ENCODE measurements at places on chromosomes 6 and 20. TPM values are rescaled to one million over a fixed set of nuclear protein-coding genes. Genes with fewer than 3 reads are reported as not detected.
A peak's percentile ranks its signal among the peaks of the same experiment; 100 is the strongest.

RALGAPA2 gene
- total RNA-seq: 34.8 TPM

PAK5 gene
- total RNA-seq: 0.19 TPM

DNA sequence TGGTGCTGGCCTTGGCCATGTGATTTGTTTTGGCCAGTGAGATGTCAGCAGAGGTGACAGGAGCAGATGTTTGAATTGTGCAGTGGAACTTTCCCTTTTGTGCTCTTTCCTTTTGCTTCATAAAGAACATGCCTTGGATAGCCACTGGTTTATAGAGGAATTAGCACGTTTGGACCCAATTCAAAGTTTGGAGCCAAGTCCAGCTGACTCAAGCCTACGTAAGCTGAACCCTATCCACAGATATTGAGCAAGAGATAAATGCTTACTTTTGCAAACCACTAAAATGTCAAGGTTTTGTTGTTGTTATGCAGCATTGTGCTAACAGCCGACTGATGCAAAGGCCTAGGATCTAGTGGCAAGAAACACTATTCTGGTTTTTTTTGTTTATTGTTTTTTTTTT lies 230.9 kb upstream of the CITED2 start:
- H3K36me3 ChIP-seq: no peaks in the 10 kb centered on the region
- no peak overlapping the region for H3K4me3 ChIP-seq
- peaks cover 7% of the 10 kb centered on the region for H3K4me1 ChIP-seq
- H3K27me3 ChIP-seq: no peaks in the 10 kb centered on the region

DNA sequence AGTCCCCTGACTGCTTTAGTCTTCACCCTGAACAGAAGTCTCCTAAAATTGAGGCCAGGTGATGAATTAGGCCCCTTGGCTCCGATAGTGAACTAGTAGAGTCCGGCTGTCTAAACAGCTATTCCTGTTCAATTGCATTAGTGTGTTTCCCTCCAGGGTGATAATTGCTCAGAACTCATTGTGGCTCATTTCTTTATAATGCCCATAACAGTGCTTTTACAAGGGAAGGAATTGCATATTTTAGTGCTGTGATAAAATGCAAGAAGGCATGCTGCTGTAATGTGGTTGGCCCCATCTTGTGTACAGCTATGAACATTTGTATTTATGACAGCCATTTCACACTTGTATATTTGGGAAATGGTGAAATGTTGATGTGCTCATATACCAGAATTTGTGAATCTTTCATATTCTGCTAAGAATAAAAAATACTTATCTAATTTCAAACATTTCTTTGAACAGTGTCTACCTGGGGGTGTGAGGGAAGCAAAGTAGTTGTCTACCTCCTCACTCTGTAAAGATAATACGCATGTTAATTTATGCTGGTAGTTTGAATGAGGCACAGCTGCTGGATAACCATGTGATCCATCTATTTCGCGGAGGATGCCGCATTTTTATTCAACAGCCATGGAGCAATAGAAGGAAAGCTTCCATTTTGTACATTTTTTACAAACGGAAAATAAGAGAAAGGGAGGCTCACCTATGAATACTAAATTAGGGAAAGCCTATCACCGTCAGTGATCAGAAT lies 451.4 kb downstream of the NKAIN2 start:
- no peaks in the 10 kb centered on the region for H3K36me3 ChIP-seq
- no peak overlapping the region for H3K4me3 ChIP-seq
- no peaks in the 10 kb centered on the region for H3K27me3 ChIP-seq
- no peak for DNase-seq
- no peak overlapping the region for H3K27ac ChIP-seq

- H3K27me3 ChIP-seq: no peaks in the 10 kb centered on the region
- no peak overlapping the region for H3K4me3 ChIP-seq
- H3K4me1 ChIP-seq: no peaks in the 10 kb centered on the region
These were observed 8.8 kb upstream of the SRSF6 start for GRCh38 chr20:43448748-43449535.

DNA sequence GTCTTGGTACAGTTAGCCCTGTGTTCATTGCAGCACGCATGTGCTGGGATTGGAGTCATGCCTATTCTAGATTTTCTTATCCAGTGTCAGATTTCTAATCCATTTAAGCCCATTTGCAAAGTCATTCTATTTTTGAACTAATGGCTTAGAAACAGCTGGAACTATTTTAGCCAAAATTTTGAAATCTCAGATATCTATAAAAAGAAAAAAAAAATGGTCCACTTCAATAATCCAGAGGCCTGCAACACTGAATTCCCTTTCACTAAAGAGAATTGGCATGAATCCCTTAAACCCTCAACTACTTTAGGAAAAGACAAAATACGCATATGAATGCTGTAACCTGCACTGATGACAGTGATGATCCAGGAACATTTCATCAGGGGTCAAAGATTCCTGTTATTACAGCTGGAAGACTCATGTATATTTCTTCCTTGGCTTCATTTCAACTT lies 1.5 kb downstream of the COL21A1 start:
- H3K4me1 ChIP-seq: peaks cover 7% of the 10 kb centered on the region
- H3K4me3 ChIP-seq: peak overlapping the region; percentile 80
- H3K36me3 ChIP-seq: no peaks in the 10 kb centered on the region
- no peak for DNase-seq
- H3K27ac ChIP-seq: peak overlapping the region; percentile 78
- H3K27me3 ChIP-seq: no peaks in the 10 kb centered on the region

DNA sequence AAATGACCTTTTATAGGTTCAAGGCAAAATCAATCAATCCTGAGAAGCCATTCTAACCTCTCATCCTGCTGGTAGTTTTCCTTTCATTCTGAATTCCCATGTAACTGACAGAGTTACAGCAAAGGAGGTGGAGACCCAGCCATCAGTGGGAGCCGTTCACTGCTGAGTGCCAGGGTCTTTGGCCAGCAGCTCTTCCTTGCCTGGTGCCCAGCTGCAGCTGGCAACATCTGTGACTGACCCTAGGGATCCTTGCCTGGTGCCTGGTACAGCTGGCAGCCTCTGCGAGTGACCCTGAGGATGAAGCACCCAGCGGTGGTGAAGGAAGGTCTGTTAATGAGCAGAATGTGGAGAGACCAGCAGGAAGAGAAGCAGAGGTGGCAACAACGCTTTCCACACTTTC lies 314.6 kb downstream of the THBS2 start:
- H3K4me3 ChIP-seq: no peak overlapping the region
- H3K27me3 ChIP-seq: no peaks in the 10 kb centered on the region
- DNase-seq: no peak
- H3K36me3 ChIP-seq: no peaks in the 10 kb centered on the region
- H3K4me1 ChIP-seq: no peaks in the 10 kb centered on the region

DNA sequence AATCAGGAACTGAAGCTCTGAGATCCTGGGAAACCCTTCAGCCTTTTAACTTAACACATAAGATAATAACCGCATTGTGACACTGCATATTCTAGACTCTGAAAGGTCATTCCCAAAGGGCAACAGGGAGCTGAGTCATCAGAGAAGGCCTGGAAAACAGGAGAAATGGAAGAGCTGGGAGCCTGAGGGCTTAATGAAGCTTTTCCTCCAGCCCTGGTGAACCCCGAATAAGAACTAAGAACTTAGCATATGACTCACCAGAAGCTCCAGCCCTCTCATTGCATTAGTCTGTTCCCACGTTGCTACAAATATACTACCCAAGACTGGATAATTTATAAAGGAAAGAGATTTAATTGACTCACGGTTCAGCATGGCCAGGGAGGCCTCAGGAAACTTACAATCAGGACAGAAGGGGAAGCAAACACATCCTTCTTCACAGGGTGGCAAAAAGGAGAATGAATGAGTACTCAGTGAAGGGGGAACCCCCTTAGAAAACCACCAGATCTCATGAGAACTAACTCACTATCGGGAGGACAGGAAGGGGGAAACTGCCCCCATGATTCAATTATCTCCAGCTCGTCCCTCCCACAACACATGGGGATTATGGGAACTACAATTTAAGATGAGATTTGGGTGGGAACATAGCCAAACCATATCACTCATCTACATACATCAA lies 648.5 kb downstream of the TFAP2A start:
- no peak for DNase-seq
- H3K4me1 ChIP-seq: no peaks in the 10 kb centered on the region
- H3K4me3 ChIP-seq: no peak overlapping the region
- no peak overlapping the region for H3K27ac ChIP-seq
- no peaks in the 10 kb centered on the region for H3K27me3 ChIP-seq

DNA sequence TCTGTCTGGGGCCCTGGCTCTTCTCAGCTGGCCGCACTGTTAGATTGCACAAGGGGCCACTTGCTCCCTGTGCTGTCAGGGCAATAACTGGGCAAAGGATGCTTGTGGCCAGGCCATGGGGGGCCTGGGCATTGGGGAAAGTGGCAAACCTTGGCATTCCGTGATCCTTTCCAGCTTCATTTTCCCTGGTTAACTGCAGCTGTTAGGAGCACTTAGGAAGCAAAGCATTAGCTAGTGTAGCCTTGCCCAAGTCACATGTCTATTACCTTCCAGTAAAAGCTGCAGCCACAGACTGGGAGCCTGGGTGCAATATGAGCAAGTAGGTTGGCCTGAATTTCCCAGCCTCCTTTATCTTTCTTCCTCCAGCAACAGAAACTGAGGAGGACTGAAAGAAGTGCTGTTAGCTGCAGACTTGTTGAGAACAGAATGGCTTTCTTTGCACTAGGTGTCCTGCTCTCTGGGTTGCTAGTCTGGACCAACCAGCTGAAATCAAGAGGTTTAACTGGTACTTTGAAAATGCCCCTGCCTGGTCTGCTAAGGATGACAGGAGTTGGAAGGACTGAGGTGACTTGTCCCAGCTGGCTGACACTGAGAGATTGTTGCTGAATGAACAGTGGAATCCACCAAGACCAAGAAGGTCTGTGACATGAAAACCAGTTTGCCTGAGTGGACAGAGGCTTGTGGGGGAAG lies 312.3 kb upstream of the SUPT3H start:
- H3K36me3 ChIP-seq: no peaks in the 10 kb centered on the region
- peaks cover 3% of the 10 kb centered on the region for H3K27me3 ChIP-seq
- H3K4me3 ChIP-seq: no peak overlapping the region
- H3K4me1 ChIP-seq: no peaks in the 10 kb centered on the region
- DNase-seq: no peak

DNA sequence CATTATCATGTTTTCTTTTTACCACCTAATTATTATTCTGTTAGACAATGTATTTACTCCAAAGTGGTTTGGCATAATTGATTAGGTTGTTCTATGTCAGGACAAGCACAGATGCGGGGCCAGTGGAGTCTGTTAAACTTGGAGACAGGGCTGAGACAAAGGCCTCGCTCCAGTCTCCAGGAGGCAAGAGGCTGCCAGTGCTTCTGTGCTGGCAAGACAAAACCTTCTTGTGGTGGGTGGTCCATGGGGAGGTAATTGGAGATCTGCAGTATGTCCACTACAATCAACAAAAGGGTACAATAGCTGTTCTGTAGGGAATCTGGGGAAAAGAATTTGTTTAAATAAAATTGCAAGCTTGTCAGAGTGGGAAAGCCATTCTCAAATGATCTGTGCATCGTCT lies 677.2 kb upstream of the SLC35B3 start:
- no peaks in the 10 kb centered on the region for H3K36me3 ChIP-seq
- no peak overlapping the region for H3K27ac ChIP-seq
- H3K27me3 ChIP-seq: no peaks in the 10 kb centered on the region
- H3K4me1 ChIP-seq: no peaks in the 10 kb centered on the region
- no peak overlapping the region for H3K4me3 ChIP-seq

GRCh38 chr20:63619505-63619904 lies 7.4 kb downstream of the GMEB2 start:
- H3K27ac ChIP-seq: no peak overlapping the region
- DNase-seq: no peak
- H3K27me3 ChIP-seq: no peaks in the 10 kb centered on the region
- H3K4me1 ChIP-seq: no peaks in the 10 kb centered on the region
- H3K36me3 ChIP-seq: no peaks in the 10 kb centered on the region

DNA sequence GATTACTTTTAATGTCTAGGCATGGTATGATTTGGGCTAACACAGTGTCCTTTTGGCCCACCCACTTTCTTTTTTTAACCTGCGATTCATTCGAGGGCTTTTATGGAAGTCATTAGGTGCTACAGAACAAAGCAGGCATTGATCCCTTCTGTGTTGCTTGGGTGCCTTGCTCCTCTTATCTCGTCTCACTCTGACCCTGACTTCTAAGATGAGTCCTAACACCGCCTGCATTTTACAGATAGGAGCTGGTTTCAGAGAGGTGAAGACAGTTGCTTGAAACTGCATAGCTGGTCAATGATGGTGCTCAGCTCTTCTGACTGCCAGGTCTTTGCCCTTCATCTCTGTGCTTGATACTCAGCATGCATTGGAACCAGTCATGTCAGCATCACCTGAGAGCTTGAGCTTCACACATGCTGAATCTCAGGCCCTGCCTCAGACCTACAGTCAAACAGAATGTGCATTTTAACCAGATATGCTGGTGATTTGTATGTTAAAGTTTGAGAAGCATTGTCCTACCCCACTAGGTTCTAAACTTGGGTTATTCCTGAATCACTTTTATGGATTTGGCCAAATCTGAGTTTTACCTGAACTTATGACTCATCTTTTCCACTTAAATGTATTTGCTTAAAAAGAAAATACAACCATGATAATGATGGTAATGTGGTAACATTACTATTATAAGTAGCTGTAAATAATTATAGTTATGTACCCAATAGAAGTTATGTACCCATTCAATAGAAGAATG lies 142.3 kb downstream of the PLCB4 start:
- H3K27me3 ChIP-seq: no peaks in the 10 kb centered on the region
- no peak for DNase-seq
- no peak overlapping the region for H3K4me3 ChIP-seq
- no peaks in the 10 kb centered on the region for H3K4me1 ChIP-seq
- no peaks in the 10 kb centered on the region for H3K36me3 ChIP-seq

DNA sequence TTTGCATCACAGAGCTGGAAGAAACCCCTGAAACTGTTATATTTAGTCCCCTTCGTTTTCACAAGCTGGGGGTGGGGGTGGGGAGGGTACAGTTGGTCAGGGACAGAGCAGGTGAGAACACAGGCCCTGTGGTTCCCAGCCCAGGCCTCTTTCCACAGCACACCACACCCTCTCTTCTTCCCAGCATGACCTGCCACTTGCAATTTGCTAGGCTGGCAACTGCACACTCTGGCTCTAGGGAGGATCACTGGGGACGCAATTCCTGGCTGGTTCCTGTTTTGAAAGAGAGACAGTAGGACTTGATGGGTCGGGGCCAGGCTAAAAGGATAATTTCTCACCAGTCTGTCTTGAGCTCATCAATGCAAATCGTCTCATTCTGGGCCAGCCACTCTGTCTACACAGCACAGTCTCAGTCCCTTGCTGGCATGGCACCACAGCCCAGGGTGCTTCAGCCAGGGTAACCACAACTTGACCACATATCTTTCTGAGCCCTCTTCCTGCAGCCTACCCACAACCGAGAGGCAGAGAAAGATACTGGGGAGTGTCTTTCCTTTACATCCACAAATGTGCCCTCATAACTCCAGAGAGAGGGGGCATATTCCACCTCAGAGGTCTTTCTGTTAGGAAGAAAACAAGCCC lies 41.7 kb upstream of the EMILIN3 start:
- DNase-seq: no peak
- no peaks in the 10 kb centered on the region for H3K4me1 ChIP-seq
- H3K36me3 ChIP-seq: peaks cover 7% of the 10 kb centered on the region
- H3K27ac ChIP-seq: no peak overlapping the region
- H3K4me3 ChIP-seq: no peak overlapping the region
- no peaks in the 10 kb centered on the region for H3K27me3 ChIP-seq

- no peaks in the 10 kb centered on the region for H3K36me3 ChIP-seq
- H3K27me3 ChIP-seq: no peaks in the 10 kb centered on the region
- no peaks in the 10 kb centered on the region for H3K4me1 ChIP-seq
These were observed 125.2 kb downstream of the CEBPB start for GRCh38 chr20:50315586-50316551.

- H3K4me1 ChIP-seq: no peaks in the 10 kb centered on the region
- H3K27ac ChIP-seq: no peak overlapping the region
- peak; percentile 9 for DNase-seq
These were observed 46.9 kb upstream of the QKI start for GRCh38 chr6:163367497-163368183.
